Stimulated activated CD8-positive, alpha-beta memory T cell treated with anti-CD3 and anti-CD28 coated beads, Interleukin-7, amount 100 ng/mL, for 1 hour (primary cell): ENCODE measurements at places on chromosomes 2 and 18.

DNA sequence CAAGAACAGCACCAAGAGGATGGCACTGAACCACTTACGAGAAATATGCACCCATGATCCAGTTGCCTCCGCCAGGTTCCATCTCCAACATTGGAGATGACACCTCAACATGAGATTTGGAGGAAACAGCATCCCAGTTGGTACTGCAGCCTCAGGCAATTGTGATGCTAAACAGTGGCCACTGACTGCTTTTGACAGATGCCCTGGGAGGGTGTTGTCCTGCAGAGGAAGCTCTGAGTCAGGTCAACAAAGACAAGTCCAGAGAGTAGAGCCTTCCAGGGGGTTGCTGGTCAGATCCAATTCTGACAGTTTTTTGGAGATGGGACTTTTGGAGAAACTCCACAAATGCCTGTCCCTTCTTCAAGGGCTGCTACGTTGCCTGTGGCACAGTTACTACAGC is 82.4 kb downstream of the SNTG2 start:
- no peak for DNase-seq

GRCh38 chr2:69083235-69083748 is 70.3 kb downstream of the ANTXR1 start:
- DNase-seq = no peak

DNA sequence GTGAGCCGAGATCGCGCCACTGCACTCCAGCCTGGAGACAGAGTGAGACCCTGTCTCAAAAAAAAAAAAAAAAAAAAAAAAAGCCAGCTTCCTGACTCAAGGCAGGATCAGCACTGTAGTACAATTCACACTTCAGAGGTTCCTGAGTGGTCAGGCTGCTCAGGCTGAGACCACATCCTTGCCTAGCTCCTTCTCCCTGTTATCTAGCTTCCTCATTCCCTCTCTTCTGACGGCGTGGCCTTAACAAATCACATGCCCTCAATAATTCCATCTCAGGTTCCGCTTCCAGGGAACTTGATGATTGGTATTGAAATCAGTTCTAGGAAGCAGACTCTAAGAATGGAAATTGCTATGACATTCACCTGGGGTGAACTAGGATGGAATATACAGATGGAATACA is 29.8 kb upstream of the KDM3A start:
- DNase-seq = no peak

DNA sequence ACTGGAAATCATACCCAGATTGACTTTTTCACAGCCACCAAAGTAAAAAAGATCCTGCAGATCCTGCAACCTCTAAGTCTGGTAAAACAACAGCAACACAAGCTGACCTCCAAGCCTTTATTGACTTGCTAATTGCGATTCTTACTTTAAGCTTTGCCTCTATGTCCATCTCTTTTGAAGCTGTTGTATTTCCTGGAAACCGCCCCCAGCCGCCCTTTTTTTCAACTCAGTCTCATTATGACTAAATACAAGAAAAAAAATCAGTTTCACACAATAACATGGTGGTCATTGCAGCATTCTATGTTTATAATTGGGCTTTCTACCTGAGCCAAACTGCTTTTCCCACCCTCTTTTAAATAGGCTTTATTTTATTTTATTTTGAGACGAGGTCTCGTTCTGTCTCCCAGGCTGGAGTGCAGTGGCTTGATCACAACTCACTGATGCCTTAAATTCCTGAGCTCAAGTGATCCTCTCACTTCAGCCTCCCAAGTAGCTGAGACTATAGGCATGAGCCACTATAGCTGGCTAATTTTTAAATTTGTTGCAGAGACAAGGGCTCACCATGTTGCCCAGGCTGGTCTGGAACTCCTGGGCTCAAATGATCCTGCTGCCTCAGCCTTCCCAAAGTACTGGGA is 76.2 kb downstream of the MOGAT1 start:
- no peak for DNase-seq

GRCh38 chr2:216681683-216682082 is 13.7 kb downstream of the IGFBP5 start:
- no peak for DNase-seq

- no peak for DNase-seq
These were observed 104.5 kb upstream of the UGP2 start for GRCh38 chr2:63737081-63737751.
